ENCODE measurements at places on chromosomes 7 and 10.

DNA sequence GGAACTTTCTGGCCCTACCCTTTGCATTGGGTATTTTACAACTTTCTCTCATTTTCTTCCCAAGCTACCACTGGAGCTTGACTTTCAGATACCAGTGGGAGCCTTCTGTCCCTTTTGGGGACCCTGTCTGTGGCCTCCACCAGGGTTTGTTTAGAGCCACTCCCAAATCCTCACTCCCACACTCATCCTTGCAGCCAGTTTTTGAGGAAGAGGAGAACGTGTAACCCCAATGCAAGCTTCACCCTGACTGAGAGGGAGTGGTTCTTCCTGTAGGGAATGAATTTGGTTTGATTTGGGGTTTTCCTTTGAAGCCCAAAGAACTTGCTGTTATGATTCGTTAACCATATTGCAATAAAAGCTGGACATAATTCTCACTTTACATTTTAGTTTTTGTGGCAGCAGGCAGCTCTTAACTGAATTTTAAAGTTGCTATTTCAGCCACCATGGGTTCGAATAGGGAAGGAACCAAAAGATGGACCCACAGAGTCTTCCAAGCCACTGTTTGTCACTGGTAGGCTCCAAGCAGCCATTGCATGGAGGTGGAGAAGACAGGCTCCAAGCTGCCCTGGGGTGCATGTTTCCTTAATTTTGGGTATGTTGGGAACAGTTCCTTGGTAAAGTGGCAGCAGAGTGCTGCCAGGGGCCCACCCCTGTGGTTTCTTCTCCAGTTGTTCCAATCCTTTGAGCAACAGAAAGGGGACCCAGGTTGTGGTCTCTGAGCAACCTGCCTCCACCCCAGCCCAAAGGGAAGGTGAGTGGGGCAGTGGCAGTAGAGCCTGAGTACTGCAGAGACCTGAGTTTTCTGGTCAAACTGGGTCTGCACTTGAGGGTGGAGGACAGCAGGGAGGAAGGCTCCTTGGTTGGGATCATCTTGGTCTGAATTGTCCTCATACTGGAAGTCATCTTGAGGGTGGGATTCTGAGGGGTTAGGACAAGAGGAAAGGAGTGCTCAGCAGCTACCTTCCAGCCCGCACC, 5.1 kb downstream of the EVX1 start:
- DNase-seq, result no peak

DNA sequence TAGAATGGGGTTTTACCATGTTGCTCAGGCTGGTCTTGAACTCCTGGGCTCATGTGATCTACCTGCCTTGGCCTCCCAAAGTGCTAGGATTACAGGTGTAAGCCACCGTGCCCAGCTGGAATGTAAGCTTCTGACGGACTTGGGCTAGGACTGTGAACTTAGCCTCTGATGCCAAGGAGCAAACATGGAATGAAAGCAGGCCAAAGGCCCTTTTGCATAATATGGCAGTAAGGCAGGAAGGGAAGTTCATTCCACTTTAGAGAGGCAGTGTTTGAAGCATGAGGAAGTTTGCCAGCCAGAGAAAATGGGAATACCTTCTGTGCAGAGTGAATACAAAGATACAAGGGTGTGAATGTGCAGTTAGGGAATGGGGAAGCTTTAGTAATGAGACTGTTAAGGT, 20.3 kb downstream of the VCL start:
- DNase-seq, result no peak

DNA sequence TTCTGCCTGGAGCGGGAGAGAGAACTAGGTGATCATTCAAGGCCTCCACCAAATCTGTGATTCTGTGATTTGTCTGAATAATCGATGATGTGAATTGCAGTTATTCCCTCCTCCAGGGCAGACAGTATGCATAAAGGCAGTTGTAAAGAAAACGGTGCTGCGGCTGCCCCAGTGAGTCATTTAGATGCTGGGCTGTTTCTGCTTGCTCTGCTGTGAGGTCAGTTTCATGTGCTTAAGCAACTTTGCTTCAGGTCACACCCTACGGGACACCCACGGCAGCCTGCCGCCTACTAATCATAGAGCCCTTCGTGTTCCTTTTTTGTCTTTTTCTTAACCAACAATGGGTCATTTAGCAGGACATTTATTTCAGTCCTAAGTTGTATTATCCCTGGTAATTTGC, 158.1 kb upstream of the PITRM1 start:
- DNase-seq, result peak; percentile 58

- no peak for DNase-seq
Measured at GRCh38 chr10:95792211-95792780, 36.3 kb downstream of the ENTPD1 start.

DNA sequence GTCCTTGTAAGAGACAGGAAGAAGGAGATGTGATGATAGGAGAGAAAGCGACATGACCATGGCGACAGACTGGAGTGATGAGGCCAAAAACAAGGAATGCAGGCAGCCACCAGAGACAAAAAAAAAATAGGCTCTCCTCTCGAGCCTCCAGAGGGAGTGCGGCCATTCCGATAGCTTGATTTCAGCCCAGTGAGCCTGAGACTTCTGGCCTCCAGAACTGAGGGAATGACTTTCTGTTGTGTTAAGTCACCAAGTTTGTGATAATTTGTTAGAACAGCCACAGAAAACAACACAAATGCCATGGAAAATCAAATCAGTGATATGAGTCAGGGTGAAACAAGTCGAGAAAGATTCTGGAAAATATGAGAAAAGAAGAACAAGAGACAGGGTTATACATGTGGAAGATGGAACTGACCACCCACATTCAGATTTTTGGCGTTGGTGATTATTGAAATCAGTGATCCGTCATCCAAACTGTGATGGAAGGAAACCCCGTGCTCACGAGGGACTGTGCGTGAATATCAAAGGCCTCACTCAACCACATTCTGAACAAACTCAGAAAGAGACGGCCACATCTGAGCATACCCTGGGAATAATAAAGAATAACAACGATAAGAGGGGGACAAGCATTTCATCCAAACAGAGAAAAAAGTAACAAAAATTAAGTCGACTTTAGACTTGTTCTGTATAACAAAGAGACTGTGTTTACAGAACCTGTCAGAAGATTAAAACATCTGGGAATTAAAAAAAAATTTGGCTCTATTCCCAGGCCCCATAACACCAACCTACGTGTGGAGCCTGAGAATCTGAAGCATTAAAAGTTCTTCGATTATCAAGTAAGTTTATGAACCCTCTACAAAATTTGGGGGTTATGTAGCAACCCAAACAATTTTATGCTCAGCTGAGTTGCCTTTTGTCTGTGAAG, 72.1 kb downstream of the EEPD1 start:
- DNase-seq, result no peak

DNA sequence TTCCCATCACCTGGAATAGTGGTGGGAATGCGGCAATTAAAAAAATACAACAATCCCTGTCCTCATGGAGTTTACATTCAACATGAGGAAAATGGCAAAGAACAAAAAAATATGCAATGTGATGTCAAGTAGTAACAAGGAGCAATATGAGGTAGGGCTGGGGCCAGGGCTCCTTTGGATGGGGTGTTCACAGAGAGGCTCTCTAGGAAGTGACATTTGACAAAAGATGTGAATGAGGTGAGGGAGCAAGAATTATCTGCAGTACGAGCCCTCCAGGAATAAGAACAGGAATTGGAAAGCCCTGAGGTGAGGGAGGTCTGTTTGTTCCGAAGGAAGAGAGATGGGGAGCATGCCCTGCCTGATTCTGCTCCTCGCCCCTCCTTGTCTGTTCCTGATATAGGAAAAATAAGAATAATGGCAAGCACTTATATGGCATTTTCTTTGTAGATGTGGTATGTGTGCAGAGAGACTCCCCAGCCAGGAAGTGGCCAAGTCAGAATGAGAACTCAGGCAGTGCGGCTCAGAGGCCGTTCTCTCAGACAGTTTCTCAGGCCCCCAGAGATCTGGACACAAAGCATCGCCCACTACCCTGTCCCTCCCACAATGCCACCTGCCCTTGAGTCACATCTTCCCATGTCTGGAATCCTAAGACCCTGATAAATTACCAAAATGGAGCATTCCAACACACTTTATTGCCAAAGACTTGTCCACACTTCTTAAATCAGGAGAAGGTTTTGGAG, 105.6 kb downstream of the APBB1IP start:
- DNase-seq, result no peak

GRCh38 chr7:119436882-119437281, 836.1 kb upstream of the KCND2 start:
- DNase-seq, result no peak

All from RWPE1 (cell line).